ENCODE measurements at places on chromosomes 3 and 15. TPM values are rescaled to one million over a fixed set of nuclear protein-coding genes. Genes with fewer than 3 reads are reported as not detected.

TIGIT gene
- total RNA-seq: 0.60 TPM

GOLGA6B gene
- total RNA-seq: not detected

RBP2 gene
- not detected for total RNA-seq

MYO5C gene
- total RNA-seq: 14.3 TPM

BUB1B gene
- 3.9 TPM for total RNA-seq

POLQ gene
- 0.30 TPM for total RNA-seq

CPNE9 gene
- not detected for total RNA-seq

TMC3 gene
- not detected for total RNA-seq

CTXN2 gene
- not detected for total RNA-seq

MCTP2 gene
- total RNA-seq: 12.0 TPM

COL6A5 gene
- not detected for total RNA-seq

RASL12 gene
- 83.5 TPM for total RNA-seq

MAP3K13 gene
- total RNA-seq: 18.0 TPM

TKT gene
- total RNA-seq: 156 TPM

GP9 gene
- total RNA-seq: not detected

DHX36 gene
- total RNA-seq: 66.3 TPM

DAPK2 gene
- 59.4 TPM for total RNA-seq

CXCR6 gene
- not detected for total RNA-seq

PDZRN3 gene
- total RNA-seq: 57.7 TPM

CSPG4 gene
- 132 TPM for total RNA-seq

GRAMD2A gene
- total RNA-seq: 2.7 TPM

MLH1 gene
- total RNA-seq: 44.7 TPM

NEIL1 gene
- 45.8 TPM for total RNA-seq

C3orf49 gene
- total RNA-seq: not detected

SPTSSB gene
- not detected for total RNA-seq

ADPRH gene
- 7.6 TPM for total RNA-seq
